ENCODE measurements at places on chromosomes 5 and 9.

GRCh38 chr9:26142631-26143030 lies 464.4 kb upstream of the TUSC1 start:
- DNase-seq, result no peak

GRCh38 chr9:133201424-133202144 lies 7.5 kb downstream of the OBP2B start:
- no peak for DNase-seq

DNA sequence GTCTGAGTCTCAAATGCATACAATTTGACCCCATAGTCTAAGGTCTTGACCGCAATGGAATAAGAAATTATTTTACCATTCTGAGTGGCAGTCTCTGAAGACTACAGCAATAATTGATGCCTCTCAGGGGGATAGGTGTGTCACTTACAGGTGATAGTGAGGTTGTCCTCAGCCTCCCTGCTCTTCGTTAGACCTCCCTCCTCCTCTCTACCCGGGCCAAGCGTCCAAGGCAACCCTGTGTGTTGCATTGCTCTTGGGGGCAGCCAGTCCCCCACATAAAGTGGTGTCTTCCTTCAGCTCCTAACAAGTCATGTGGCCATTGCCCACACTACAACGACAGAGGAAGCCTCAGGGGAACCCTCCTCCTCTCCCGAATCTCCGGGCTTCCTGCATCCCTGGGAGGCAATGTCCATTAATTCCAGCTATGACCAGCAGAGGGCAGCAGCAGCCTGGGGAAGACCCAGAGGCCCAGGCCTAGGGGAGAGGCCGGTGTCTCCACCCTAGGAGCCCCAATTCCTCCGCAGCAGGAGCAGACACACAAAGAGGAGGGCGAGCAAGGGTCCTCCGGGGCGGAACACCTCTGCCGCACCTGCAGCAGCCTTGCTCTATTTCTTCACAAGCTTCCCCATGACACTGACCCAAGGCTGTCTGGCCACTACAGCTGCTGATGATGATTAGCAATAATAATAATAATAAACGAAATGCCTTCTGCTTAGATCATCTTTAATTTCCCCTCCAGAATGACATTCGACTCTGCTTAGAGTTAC lies 134.8 kb downstream of the KCNIP1 start:
- DNase-seq, result peak; percentile 39

GRCh38 chr5:154630410-154630809 lies 124.8 kb upstream of the LARP1 start:
- no peak for DNase-seq

GRCh38 chr9:69945671-69946141 lies 97.9 kb upstream of the MAMDC2 start:
- DNase-seq, result no peak

DNA sequence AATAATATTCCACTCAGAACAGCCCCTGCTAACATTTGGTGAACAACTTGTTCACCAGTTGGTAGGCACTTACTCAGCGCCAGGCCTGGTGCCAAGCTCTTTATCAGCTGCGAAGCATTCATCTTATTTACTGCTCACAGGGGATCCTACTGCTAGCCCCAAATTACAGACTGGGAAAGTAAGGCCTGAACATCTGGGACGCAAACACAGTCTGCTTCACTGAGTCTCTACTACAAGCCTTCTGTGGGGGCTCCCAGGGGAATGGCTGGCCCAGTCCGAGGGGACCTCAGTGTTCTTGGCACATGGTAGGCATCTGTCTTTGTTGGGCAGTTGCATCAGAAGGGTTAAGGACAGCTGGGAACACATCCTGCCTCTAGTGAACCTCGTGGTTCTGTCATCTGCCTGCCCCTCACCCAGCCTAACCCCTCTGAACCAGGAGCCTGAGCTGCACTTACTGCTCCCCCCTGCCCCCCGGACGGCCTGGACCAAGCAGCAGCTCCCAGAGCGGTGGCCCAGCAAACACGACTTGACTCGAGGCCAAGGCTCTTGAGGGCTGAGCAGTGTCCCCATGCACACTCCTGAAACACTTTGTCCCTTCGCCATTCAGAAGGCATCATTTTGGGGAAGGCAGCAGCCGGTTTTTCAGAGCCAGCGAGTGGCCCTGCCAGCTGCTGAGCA lies at the start of gene PHYHD1:
Gene PHYHD1 (plus strand): TSS at position 602 of the 678 bp plus-strand sequence. CDS start 1,342 bp downstream, outside the sequence.
- DNase-seq, result no peak

DNA sequence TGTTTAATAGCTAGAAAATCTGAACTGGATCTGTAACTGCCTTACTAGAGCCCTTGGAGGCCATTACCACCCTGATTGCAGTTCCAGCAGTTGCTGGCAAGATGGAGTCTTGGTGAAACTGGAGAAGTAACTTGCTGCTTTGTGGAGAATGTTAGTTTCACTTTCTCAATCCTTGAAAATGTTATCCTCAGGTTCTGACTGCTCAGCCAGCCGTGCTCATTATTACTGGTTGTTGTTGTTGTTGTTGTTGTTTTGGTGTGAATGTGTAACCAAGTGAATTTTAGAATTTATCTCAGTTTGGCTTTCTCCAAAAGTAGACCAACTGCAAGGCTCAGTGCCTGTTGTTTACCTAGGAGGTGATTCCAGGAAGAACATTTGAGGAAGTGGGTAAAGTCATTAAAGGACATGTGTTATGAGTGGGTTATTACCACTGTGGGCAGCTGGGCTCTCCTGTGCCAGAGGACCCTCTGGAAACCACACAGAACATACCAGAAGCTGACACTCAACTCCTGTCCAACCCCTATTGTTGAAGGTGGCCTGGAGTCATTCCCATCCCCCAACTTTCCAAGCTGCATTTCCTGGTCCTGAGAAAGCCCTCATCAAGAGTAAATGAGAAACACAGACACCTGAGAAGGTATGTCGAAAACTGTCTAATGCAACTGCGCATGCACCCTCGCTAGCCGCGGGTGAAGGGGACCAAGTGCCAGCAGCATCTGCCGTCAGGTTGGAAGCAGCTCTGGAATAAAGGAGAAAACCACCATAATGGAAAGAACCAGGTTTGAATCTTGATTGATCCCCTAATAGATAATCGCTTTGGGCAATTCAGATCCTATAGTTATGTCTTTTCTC lies 111.6 kb downstream of the CMYA5 start:
- DNase-seq, result no peak

- DNase-seq, result no peak
These were observed 72.4 kb upstream of the PHYKPL start for GRCh38 chr5:178304761-178305645.

GRCh38 chr5:102049517-102049916 lies 246.6 kb downstream of the SLCO4C1 start:
- no peak for DNase-seq

DNA sequence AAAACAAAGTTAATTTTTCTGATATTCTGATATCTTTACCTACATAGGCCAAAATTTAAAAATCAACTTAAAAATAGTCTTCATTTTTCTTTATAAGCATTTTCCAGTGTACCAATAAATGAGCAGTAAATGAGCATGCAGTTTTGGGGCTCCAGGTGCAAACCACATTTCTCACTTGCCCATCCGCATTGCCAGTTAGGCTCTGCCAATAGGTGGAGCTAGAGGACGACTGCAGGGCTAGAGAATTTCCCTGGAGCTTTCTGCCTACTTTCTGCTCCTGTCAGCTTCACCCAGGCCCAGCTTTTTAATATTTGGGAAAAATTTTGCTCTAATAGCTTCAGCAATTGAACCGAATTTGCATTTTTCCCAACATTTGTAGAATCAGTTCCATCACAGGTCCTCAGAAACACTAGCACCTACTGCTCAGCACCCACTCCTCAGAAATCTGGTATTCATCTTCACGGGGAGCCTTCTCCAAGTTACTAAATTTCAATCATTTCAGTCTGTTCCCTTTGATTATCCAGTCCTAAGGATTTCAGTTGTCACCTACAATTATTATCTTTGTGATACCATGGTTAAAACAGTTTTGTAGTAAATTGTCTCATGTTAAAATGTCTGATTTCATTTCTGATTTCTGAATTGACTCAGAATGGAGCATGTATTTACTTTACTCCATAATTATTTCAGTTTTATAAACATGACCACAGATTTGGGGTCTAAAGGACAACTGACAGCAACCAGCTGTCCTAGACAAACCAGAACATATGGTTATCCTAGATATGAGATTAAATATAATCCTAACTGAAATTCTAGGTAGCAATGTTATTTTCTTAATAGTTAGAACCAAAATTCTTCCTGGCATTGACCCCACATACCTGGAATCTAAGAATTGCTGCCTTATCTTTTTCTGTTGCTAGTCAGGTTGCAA lies 104.6 kb upstream of the FAM174A start:
- DNase-seq, result peak; percentile 20

- no peak for DNase-seq
These were observed 216.3 kb downstream of the TMEM232 start for GRCh38 chr5:110510146-110510545.

GRCh38 chr9:92332577-92333281 lies 7.0 kb downstream of the CENPP start:
- no peak for DNase-seq

GRCh38 chr9:71048280-71048679 lies 73.1 kb downstream of the TRPM3 start:
- no peak for DNase-seq

DNA sequence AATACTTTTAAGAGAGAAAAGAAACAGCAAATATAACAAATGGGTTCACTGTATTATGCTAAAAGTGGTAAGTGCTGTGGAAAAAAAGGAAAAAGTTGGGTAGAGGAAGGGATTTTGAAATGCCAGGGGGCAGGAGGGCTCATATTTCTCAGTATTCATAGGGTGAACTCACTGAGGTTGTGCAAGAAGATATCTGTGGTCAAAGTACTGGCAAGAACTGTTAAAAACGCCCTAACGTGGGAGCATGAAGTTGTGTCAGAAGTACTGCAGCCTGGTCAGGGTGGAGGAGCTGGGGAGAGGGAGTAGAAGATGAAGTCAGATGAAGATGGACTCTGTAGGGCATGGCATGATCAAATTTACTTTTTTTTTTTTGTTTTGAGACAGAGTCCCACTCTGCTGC lies 31.2 kb upstream of the SLC28A3 start:
- no peak for DNase-seq

GRCh38 chr9:121598167-121598964 lies 53.1 kb upstream of the DAB2IP start:
- no peak for DNase-seq

Data from activated CD4-positive, alpha-beta T cell treated with anti-CD3 and anti-CD28 coated beads, Interleukin-2, amount 50 U/mL, for 4 hours (primary cell).